ENCODE measurements at places on chromosomes 2 and 18.
A peak's percentile ranks its signal among the peaks of the same experiment; 100 is the strongest.

GRCh38 chr18:48974304-48975119, 23.7 kb upstream of the SMAD7 start:
- no peak for DNase-seq

DNA sequence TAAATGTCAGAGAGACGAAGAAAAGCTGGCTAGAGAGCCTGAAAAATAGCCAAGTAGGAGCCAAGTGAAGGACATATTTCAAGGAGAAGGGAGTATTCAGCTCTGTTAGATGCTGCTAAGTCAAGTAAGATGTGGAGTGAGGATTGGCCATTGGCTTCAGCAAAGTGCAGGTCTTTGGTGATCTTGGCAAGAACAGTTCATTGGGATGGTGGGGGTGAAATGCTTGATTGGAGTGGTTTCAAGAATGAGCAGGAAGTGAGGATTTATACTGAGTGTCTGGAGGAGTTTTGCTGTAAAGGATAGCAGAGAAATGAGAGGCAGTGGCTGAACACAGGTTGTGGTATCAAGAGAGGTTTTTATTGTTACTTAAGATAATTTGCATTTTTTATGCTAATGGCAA, 139.7 kb downstream of the PRPF40A start:
- no peak for DNase-seq

- DNase-seq: peak; percentile 78
These were observed 64.0 kb downstream of the HIBCH start for GRCh38 chr2:190255676-190256075.

DNA sequence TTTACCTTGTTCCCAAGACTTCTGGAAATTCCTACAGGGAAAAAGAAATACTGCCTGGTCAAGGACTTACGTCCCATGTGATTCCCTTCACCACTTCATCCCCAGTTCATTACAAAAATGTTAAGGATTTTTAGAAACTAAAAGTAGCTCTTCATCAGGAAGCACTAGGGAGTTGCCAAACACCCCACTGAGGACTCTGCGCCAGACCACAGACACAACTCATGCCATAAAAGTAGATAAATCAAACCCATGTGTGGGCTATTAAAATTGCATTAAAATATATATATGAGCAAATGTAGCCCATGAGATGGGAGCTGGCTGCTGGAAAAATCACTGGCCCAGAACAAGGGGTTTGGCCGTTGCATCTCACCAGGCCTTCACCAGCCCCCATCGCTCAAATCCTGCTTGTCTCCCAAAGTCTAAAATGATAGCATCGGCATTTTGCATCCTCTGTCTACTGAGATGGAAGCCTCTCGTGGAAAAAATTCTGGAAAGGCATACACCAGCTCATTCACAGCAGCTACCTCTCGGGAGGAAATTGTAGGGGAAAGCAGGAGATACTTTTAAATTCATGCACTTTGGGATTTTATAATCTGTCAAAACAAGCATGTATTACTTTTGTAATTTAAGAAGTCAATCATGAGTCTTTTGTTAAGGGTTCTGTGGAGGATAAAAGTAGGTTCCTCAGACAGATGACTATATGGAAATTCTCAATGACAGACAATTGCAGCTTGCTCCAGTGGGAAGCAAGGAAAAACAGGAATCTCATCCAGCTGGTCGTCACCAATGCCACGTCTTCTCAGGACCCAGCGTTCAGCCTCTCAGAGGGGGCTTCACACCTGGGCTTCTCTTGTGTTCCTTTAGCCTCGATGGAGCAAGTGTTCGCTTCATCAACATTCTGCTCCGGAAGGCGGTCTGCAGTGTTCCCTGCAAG, 113.9 kb downstream of the MREG start:
- DNase-seq: no peak

GRCh38 chr18:53551868-53552426, 672.5 kb downstream of the MBD2 start:
- no peak for DNase-seq

GRCh38 chr2:68792751-68793150, 58.1 kb downstream of the ARHGAP25 start:
- no peak for DNase-seq

DNA sequence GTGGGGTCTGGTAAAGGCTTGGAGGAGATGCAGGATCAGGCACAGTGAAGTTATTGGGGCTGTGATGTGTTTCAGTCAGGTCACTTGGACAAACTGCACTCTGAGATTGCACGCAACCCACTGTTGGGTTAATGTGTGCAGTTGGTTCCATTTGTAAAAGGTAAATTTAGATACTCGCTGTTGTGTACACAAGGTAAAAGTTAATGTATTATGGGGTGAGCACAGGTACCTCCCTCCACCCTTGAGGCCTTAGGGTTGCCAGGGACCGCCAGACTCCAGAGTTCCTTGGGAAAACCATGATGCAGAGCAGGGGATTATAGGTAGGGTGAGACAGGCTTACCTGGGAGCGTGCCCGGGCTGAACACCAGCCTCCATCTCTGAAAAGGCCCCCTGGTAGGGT, 20.1 kb downstream of the IMPA2 start:
- no peak for DNase-seq

DNA sequence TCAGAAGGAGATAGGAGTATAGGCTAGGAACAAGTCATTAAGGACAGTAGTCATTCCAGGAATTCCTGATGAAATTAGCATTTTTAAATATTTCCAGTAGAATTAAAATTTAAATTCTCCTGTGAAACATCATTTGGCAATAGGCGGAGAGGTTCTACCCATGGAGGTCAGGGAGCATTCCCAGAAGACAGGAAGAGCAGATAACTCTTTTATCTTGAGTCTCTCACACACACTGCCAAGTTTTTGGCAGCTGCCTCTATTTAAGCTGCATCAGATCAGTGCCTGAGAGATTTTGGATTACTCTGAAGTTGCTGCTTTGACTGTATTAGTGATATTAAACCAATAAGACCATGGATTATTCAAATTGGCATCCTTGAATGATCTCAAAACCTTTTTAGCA, 714.7 kb downstream of the EPHA4 start:
- no peak for DNase-seq

DNA sequence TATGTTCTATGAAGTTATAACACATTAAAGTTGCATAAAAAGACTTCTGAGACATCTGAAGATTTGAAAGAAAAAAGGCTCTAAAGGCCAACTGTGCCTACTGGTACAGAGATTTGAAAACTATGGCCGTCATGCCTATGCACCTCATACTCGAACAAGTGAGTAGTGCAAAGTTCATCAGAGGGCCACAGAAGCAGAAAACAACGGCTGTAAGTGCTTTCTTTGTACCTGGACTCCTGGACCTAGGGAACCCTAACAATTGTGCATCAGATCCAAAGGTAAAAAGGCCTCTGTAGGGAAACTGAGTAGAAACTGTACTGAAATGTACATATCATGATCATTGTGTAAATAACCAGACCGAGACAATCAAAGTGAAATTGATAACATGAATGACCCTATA, 230.4 kb upstream of the CHST9 start:
- DNase-seq: no peak

DNA sequence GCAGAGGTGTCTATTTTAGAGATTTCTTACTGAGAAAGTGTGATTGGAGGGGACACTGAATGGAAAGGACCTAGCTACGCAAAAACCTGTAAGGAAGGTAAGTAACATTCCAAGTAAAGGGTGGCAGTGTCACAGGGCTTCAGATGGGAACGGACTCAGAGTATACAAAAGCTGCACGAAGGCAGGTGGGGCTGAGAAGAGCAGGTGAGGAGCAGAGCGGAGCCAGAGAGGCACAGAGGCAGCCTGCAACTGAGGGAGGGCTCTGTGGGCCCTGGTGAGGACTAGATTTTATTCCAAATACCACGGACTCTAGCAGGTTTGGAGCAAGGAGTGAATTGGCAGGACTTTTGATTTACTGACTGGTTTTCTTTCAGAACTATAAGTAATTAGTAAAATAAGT, 331.3 kb upstream of the PKDCC start:
- no peak for DNase-seq

DNA sequence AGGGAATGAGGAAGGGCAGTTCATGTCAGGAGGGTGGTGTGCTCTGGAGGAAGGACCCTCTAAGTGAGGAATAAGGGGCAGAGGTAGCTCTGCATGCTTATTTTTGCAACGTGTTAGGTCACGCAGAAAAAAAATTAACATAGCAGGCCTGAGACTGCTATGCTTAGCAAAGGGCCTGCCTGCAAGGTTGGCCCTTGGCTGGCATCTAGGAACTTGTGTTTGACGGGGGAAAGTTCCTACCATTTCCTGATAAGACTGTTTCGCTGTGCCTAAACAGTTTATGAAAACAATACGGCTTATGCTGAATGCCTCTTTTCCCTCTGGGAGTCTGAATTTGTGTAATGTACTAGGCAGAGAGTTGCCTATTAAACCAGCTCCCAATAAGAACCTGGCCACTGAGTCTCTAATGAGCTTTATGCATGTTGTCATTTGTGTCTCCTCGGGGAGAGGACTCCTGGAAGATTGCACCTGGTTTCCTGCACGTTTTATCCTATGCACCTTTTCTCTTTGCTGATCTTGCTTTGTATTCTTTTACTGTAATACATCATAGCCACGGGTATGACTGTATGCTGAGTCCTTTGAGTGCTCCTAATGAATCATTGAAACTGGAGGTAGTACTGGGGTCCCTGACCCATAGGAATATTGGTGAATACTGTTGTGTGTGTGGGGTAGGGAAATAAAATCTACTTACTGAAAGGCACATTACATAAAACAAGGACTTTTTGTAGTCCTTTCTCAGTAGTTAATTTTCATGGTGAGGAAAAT, 169.0 kb downstream of the PRPF40A start:
- DNase-seq: no peak

- DNase-seq: no peak
These were observed 146.1 kb upstream of the OTOS start for GRCh38 chr2:240286596-240286995.

DNA sequence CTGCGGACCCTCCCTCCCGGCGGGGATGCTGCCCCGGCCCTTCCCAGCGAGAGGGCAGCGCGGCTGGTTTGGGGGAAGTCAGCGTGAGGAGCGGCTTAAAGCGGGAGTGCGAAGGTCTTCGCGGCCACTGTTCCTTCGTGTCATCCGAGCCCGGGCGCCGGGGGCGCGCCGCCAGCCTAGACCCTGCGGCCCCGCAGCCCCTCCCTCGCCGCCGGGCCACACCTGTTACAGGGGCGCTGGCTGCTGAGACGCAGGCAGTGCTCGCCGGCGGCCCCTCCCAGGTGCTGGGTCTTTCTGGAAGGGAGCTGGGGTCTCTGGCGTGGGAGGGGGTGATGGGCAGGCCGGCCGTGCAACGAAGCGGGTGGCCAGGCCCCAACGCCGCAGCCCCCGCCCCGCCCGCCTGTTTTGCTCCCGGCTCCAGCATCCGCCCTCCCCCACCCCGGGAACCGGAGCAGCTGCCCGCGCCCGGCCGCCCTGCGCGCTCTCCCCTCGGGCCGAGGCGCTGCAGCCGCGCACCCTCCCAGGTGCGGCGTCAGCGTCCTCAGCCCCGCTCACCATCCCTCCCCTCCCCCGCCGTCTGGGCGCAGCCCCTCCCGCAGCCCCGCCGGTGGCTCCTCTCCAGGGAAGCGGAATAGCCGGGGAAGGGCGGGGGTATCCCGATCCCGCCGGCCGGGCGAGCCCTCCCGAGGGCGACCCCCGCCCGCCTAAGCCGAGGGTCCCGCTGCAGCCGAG, 727 bp downstream of the KIF1A start:
- no peak for DNase-seq

DNA sequence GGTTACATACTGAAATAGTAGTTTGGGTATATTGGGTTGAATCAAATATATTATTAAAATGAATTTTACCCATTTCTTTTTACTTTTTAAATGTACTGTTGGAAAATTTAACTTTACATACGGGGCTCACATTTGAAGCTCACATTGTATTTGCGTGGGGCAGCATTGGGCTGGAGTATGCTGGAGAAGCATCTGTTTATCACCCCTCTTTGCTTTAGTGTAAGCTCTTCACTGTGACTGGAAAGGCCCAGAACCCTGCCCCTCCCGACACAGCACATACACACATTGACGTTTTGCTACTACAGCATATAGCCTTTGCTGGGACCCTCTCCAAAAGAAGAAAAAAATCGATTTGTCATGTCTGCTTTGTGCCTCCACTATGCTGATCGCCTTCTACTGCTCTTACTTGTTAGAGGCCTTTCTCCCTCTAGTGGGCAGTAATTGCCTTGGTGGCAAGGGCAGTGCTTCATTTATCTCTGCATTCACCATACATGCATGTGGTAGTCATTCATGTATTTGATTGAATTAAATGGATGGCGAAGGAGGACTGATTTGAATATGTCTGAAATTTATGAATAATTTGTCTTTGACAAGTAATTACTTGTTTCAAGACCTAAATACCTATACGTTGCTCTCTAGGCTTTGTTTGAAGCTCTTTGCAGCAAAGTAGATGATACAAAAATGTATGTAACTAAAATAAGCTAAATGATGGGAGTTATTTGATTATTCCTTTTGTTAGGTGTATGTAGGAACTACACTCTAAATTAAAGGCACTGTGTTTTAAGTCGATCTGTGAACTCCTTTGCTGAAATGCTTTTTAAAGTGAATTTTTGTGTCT, 37.4 kb downstream of the VAPA start:
- peak; percentile 60 for DNase-seq

DNA sequence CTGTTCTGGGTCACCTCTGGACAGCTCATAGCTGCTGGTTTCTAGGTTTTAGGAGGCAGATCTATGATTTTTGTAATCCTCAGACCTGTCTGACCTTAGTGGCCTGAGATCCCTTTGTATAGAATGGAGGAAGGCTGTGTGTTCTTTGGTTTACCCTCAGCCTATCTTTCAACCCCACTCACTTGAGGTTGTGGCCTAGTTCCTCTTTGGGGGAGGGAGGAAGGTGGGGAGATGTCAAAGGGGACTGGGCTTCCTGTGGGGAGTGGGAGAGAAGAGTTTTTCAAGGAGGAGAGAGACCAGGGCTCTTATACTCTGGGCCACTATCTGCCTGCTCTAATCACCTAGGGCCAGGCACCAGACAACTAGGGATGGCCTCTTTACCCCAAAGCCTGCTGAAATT, 28.5 kb downstream of the SEMA4F start:
- DNase-seq: no peak

GRCh38 chr18:9362869-9363268, 28.3 kb downstream of the TWSG1 start:
- no peak for DNase-seq

GRCh38 chr18:6294148-6294784, 120.4 kb downstream of the L3MBTL4 start:
- no peak for DNase-seq

DNA sequence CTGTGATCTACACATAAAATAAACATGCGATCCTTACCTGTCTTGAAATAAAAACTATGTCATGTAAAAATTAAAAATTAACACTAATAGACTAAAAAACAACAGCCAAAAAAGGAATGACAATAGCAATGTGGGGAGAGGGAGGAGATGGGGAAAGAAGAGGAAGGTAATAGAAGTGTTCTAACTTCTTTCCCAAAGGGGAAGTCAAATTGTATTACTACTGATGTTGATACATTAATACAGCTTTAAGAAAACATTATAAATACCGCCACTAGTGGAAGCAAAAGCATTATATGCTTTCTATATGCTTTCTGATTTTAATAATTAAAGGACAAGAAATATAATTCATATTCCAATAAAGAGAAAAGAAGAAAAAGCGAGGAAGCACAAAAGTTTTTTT, 22.2 kb downstream of the ZNF516 start:
- DNase-seq: no peak
